ENCODE measurements at places on chromosomes 3 and 15.

DNA sequence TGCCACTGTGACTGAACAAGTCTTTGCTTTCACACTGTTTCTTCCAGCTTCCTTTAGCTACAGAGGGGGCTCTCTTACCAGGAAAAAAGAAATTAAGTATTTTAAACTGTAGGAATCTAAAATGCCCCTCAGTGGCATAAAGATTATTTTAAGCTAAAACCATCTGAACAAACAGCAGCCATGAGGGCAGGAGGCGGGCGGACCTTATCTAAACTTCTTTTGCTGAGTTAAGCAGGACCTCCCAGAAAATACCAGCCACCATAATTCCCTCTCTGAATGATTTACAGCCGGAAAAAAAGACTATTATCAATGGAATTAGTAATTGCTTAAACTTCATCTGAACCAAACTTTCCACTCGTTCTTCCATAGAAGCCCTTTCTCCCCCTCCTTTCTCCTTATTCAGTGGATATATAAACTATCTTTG is 5.2 kb upstream of the TOPAZ1 start:
- DNase-seq: no peak

- DNase-seq: no peak
Observed at GRCh38 chr3:42771271-42771670, 1.8 kb downstream of the CCDC13 start.

- DNase-seq: no peak
Observed at GRCh38 chr3:36635731-36636130, 128.6 kb downstream of the DCLK3 start.

DNA sequence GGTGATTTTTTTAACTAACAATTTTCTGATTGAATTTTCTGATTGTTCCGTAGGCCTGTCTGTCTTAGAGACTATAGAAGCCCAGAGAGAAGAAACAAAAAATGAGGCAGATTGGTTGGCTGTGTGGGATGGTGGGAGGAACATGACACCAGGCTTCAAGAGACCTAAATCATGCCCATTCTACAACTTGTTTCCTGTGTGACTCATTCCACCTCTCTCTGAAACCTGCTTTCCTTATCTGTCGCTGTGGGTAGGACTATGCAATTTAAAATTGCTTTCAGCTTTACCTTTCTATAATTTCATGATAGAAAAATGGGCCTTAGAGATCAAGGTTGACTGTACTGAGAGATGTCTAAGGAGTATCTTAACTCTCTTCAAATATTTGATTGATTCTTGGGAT is 44.5 kb downstream of the OXNAD1 start:
- DNase-seq: no peak

DNA sequence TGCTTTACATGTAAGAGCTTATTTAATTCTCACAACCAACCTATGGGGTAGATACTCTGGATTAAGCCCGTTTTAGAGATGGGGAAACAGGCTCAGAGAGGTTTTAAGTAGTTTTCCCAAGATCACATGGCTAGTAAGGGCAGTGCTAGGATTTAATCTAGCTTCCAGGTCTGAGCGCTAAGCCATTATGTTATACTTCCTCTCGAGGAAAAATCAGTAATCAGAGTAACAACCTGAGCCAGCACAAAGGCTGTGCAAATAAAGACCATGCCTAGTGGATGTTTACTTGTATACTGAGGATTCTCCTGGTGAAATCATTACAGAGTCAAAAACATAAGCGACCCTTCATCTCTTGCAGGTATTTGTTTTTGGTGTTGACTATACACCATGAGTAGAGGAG is 9.0 kb downstream of the FSTL1 start:
- no peak for DNase-seq
